ENCODE measurements at places on chromosomes 12 and 14.

DNA sequence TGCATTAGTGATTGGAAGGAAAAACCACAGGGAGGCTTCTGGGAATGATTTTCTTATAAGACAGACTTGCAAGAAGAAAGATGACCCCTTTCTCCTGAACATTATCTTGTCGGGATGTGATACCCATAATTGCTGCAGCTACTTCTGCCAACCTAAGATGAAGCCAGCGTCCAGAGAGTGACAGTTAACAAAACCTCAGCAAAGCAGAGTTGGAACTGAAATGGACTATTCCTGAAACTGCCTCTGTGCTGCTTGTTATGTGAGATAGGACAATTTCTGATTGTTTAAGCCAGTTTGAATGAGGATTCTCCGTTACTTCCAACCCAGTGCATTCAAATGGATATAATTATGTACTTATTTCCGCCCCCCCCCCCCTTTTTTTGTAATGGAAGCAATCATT, 204.5 kb downstream of the ERC1 start:
- DNase-seq, result no peak

GRCh38 chr12:124403273-124403672, 108.4 kb downstream of the RFLNA start:
- no peak for DNase-seq

GRCh38 chr14:52103416-52103815, 34.6 kb upstream of the NID2 start:
- DNase-seq, result no peak

GRCh38 chr12:6442836-6443235, 1.9 kb upstream of the CD27 start:
- no peak for DNase-seq

DNA sequence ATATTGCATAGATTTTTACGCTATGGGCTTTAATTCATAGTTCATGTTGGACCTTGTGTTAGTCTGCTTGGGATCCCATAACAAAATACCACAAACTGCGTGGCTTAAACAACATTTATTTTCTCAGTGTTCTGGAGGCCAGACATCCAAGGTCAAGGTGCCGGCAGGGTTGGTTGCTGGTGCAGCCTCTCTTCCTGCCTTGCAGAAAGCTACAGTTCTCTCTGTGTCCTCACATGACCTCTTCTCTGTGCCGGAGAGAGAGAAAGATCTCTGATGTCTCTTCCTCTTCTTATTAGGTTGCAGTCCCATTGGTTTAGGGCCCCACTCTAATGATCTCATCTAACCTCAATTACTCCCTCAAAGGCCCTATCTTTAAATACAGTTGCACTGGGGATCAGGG, 170.5 kb downstream of the IPO8 start:
- DNase-seq, result no peak

GRCh38 chr12:31272607-31273225, 53.2 kb downstream of the SINHCAF start:
- no peak for DNase-seq

GRCh38 chr12:951176-951575, 1.7 kb upstream of the RAD52 start:
- no peak for DNase-seq

GRCh38 chr14:95386536-95387095, 66.9 kb upstream of the CLMN start:
- no peak for DNase-seq

GRCh38 chr12:20183563-20183962, 184.8 kb upstream of the PDE3A start:
- no peak for DNase-seq

GRCh38 chr14:62234849-62235248, 472.6 kb downstream of the SNAPC1 start:
- DNase-seq, result no peak

DNA sequence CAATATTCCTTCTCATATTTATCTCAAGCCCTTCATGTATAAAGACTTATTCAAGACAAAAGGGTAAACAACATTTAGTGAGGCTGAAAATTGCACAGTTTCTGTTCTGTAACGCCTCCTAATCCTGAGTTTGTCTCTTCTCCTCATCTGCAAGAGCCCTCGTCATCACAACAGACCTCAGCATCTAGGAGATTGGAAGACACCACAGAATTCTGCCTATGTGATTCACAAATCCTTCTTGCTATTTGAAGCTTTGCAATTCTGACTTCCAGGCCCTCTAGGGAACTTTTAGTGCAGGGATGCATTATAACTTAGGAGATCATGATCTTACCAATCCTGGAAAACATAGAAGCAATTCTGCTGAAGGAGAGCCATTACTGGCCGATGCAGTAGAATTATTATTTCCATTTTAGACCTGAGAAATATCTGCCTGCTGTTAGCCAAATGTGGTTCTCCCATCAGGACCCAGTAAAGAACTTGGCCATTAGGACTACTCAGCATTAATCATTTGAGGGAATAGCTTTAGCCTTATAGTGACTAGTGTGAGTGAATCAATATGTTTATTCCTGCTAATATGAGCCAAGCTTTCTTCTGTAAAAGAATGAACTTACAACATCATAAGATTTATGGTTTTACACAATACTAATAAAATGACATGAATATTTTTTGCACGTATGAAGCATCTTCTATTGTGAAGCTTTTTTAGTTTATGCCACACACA, 119.5 kb downstream of the ANO4 start:
- DNase-seq, result no peak

DNA sequence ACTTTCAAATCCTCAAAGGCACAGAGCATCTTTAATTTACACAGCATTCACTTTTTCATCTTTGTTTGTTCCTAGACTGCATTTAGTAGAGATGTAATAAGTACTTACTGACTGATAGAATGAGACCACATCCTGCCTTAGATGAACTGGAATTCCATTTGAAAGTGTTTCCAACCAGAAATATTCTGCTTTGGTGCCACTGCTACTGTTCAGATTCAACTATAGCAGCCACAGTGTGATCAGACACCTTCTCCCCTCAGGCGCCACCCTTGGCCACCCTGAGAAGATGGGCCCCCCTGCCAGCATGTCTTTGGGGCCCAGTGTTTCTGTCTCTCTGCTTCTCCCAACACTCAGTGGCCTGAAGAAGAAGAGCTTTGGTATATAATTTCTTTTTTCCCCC, 449.1 kb downstream of the RAD51B start:
- no peak for DNase-seq

GRCh38 chr14:83019744-83020414, 1486.2 kb upstream of the SEL1L start:
- DNase-seq, result no peak

- DNase-seq, result no peak
Measured at GRCh38 chr14:38256533-38256840, 594 bp upstream of the CLEC14A start.

GRCh38 chr12:117660896-117661295, 299.5 kb upstream of the NOS1 start:
- DNase-seq, result no peak

- no peak for DNase-seq
Measured at GRCh38 chr12:67594888-67595287, 53.7 kb upstream of the DYRK2 start.

GRCh38 chr14:48876806-48877340, 709.3 kb downstream of the RPS29 start:
- no peak for DNase-seq

- DNase-seq, result no peak
Measured at GRCh38 chr12:110907583-110907982, 12.8 kb downstream of the MYL2 start.

DNA sequence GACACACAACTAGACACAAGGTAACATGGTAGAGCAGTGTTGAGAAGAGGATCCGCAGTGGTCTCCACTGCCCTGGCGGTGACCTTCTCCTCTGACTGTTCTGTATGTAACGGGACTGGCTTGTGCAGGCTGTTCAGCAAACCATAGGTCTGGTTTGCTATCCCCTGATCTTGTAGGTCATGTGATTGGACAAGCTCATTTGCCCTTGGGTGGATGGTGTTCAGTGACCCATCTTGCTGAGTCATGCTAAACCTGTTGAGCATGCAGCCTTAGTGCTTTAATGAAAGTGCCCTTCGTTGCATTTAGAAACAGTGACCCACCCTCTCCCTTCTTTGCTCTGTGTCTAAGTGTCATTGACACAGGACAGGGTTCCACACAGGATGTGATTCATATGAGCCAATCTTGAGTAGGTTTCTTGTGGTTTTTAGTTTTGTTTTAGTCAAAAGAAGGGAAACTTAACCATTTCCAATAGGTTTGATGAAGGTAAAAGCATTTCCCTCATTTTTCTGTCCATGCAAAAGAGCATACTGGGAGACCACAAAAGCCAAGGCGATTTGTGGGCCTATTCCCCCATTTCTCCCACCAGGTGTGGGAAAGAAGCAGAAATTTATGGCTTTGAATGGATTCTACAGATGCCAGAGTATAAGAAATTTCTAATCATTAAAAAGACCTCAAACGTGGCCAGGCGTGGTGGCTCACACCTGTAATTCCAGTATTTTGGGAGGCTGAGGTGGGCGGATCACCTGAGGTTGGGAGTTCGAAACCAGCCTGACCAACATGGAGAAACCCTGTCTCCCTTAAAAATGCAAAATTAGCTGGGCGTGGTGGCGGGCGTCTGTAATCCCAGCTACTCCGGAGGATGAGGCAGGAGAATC, 32.6 kb upstream of the HIF1A start:
- DNase-seq, result no peak

DNA sequence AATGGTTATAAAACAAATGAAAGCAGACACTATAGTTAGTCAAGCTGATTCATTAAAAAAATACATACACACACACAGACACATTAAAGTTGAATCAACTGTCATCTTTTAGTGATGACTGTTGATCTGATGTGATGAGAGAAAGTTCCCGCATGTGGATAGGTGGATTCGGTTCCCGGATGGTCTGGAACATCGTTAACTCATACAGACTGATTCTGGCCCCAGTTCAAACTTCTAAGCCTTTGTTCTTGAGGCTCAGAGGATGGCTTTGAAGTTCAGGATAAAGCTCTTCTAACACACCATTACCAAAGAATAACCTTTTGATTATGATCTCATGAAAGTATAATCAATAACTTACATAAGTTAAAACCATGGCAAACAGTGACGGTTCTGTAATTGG, 27.5 kb downstream of the WIF1 start:
- no peak for DNase-seq

GRCh38 chr14:50599700-50600444, 39.9 kb downstream of the ATL1 start:
- DNase-seq, result no peak

- DNase-seq, result no peak
Measured at GRCh38 chr14:46769292-46769691, 117.7 kb upstream of the RPL10L start.

DNA sequence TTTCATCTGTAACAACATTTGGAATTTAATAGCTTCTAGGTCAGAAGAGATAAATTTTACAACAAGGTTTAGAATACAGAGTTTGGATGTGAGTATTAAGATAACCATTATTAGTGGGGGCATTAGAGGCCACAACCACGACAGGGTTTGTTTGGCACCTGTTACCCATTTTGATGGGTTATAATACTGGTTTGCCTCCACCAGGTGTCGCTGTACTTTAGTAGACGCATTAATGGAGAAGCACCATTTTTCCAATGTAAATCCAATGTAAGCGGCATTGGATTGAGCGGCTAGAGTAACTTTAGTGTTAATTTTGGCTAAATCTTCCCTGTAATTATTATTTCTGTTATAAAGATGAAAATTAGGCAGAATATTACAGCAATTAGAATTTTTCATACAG, 136.2 kb downstream of the SLCO1B3 start:
- no peak for DNase-seq

- DNase-seq, result no peak
Measured at GRCh38 chr12:29113101-29113500, 36.0 kb upstream of the FAR2 start.

- DNase-seq, result no peak
Measured at GRCh38 chr12:16515666-16516065, 90.3 kb downstream of the LMO3 start.

GRCh38 chr14:46381674-46382073, 269.9 kb downstream of the RPL10L start:
- no peak for DNase-seq

DNA sequence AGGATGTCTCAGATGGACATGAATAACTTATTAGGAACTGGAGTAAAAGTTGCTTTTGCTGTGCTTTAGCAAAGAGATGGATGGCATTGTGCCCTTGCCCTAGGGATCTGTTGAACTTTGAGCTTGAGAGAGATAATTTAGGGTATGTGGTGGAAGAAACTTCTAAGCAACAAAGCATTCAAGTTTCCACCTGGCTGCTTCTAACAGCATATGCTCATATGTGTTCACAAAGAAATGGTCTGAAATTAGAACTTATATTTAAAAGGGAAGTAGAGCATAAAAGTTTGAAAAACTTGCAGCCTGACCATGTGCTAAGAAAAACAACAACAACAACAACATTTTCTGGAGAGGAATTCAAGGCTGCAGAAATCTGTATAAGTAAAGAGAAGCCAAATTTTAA, 7.9 kb upstream of the CPSF6 start:
- DNase-seq, result no peak

GRCh38 chr14:104678346-104678745, 11.1 kb upstream of the INF2 start:
- no peak for DNase-seq

- no peak for DNase-seq
Measured at GRCh38 chr12:99611117-99611516, 36.4 kb upstream of the GARIN6 start.

GRCh38 chr14:81303258-81303935, 82.6 kb upstream of the GTF2A1 start:
- DNase-seq, result peak; percentile 19

DNA sequence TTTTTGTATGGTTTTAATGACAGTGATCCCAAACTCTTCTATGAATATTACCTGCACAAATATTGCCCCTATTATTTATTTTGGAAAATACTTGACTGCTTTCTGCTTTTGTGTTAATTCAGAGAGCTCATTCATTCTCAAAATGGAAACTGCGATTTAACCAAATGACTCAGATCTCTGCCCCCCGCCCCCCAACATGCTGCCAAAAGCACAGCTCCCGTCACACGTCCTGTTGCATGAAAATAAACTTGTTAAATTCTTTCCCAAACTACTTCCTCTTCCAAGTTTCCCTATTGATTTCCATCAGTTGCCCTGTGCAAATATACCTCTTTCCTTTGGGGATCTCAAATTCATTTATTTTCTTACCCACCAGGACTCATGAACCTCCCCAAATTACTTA, 18.0 kb upstream of the NRDE2 start:
- DNase-seq, result no peak

- DNase-seq, result no peak
Measured at GRCh38 chr14:75979071-75979571, 2.7 kb downstream of the TGFB3 start.

- DNase-seq, result no peak
Measured at GRCh38 chr14:95503365-95504134, 12.9 kb downstream of the SYNE3 start.

DNA sequence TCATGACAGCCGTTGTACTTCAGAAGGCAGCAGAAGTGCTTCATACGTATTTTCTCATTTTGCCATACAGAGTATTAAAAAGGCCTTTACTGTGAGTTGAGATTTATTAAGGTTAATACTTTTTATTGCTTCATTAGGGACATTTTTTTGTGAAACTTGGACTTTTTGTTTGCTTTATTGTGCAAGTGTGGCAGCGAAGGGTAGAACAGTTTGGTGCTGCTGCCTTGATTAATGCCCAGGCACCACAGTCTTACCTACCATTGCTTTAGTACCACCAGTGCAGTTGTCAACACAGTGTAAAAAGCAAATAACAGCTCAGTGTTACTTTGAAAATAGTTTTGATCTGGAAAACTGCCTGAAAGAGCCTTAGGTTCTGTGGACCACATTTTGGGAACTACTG, 147.4 kb downstream of the PCNX1 start:
- DNase-seq, result no peak

- no peak for DNase-seq
Measured at GRCh38 chr12:51323966-51324895, at the start of gene BIN2. Gene BIN2 (minus strand): TSS chr12:51324174. CDS start chr12:51324102, 72 bp downstream.

Measured in SHP77 treated with DMSO at 0.1 percent for 48 hours (cell line).